ENCODE measurements at places on chromosomes 1 and 21.

DNA sequence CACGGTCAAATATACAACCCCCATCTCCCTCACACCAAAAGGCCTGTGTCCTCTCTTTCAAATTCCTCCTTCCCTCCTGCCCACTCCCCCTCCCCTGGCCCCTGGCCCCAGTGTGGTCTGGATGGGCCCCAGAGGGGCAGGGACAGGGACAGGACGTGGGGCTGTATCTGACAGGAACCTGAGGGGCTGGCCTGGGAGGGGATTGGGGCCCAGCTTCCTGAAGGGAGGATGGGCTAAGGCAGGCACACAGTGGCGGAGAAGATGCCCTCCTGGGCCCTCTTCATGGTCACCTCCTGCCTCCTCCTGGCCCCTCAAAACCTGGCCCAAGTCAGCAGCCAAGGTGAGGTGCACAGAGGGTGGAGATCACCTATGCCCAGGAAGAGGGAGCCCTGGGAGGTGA is at the start of gene MPL:
TSS of gene MPL (plus strand) at position 231 of the 400 bp plus-strand sequence. CDS start at position 262, 31 bp downstream.
- DNase-seq, result no peak

GRCh38 chr1:163055531-163055930 is 13.6 kb upstream of the RGS4 start:
- DNase-seq, result no peak

DNA sequence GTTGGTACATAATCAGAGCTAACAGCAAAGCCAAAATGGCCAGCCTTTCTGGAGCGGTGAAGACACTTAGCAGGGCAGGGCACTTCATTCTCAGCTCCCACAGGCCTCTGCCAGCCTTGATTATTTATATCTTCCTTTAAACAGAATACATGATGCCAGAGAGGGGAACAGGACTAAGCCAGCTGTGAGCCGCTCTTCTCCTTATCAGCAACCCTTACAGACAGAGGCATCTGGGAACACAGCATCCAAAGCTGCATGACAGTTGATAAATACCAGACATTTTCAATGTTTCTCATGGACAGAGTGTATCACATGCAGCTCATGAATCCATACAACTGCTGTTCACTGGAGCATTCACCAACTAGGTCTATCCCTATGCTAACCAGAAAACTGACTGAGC is 29.1 kb downstream of the DNAJC11 start:
- DNase-seq, result no peak

- DNase-seq, result no peak
Measured at GRCh38 chr21:38478782-38479181, 19.5 kb downstream of the ERG start.

- DNase-seq, result no peak
Measured at GRCh38 chr21:32770871-32771523, 558 bp downstream of the PAXBP1 start.
